Left lung (tissue), 14 donors: ENCODE measurements at places on chromosomes 5 and 9. TPM values are rescaled to one million over a fixed set of nuclear protein-coding genes. Genes with fewer than 3 reads are reported as not detected.

PCDHA7 gene
- total RNA-seq: 0.52 TPM

DNA sequence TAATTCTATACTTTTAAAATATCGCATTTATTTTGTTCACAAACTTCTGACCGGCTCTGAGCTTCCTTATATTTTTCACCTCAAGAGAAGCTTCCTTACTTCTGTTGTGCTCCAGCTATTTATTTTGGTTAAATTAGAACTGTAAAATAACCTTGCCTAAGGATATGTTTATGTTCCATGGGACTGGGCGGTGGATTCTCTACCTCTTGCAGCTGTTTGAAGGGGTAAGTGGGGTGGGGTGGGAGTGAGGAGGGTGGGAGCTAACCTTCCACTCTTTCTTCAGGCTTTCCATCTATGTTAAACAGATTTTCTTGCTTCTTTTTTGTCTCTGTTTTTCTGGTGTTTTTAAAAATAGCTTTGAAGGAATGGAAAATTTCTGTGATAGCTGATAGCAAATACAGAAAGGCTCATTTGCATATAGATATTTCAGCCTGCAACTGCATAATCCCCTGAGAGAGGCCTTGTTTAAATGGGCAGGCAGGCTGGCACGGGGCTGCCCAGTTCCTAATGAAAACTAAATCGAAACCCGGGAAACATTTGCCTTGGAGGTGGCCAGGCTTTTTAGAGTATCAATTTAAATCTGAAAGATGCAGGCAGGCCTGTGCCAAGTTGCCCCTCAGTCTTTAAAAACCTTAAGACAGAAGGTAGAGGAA, 122.1 kb upstream of the DMAC1 start:
- no peaks in the 10 kb centered on the region for H3K36me3 ChIP-seq
- no peaks in the 10 kb centered on the region for H3K4me1 ChIP-seq
- no peak for DNase-seq

- no peaks in the 10 kb centered on the region for H3K27me3 ChIP-seq
- no peaks in the 10 kb centered on the region for H3K36me3 ChIP-seq
- H3K4me1 ChIP-seq: peaks cover 6% of the 10 kb centered on the region
- DNase-seq: peak; percentile 49
- no peak overlapping the region for H3K4me3 ChIP-seq
Observed at GRCh38 chr9:38318759-38319495, 73.6 kb upstream of the ALDH1B1 start.

- peak overlapping the region; percentile 68 for H3K27ac ChIP-seq
- H3K27me3 ChIP-seq: no peaks in the 10 kb centered on the region
- H3K4me1 ChIP-seq: peaks cover 43% of the 10 kb centered on the region
Observed at GRCh38 chr5:172897481-172898217, 61.6 kb upstream of the RPL26L1 start.

DNA sequence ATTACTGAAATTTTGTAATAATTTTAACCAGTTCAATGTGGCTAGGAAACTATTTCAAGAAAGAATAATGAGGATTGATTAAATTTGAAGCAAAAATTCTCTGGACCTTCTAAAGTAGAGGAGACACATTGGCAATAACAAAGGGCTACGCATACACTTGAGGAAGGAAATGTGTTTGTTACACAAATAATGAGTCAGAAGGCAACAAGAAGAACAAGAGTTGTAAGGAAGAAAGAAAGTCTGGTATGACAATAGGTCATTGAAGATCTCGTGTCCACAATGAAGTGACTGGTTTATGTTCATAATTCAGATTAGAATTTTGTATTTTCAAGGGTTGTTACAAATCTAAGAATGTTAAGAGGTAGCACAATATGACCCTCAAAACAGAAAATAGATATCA, 25.8 kb downstream of the ST8SIA4 start:
- H3K4me1 ChIP-seq: no peaks in the 10 kb centered on the region
- H3K27me3 ChIP-seq: no peaks in the 10 kb centered on the region
- no peak for DNase-seq
- H3K27ac ChIP-seq: no peak overlapping the region
- no peak overlapping the region for H3K4me3 ChIP-seq
- no peaks in the 10 kb centered on the region for H3K36me3 ChIP-seq

- peaks cover 42% of the 10 kb centered on the region for H3K36me3 ChIP-seq
- H3K4me1 ChIP-seq: peaks cover 12% of the 10 kb centered on the region
- no peak overlapping the region for H3K4me3 ChIP-seq
Observed at GRCh38 chr9:32565967-32566366, 7.0 kb downstream of the NDUFB6 start.
